SHP77 treated with DMSO at 0.1 percent for 48 hours (cell line): ENCODE measurements at places on chromosomes 12 and 14.

GRCh38 chr14:65333943-65334687 lies 78.4 kb upstream of the FUT8 start:
- DNase-seq: no peak

DNA sequence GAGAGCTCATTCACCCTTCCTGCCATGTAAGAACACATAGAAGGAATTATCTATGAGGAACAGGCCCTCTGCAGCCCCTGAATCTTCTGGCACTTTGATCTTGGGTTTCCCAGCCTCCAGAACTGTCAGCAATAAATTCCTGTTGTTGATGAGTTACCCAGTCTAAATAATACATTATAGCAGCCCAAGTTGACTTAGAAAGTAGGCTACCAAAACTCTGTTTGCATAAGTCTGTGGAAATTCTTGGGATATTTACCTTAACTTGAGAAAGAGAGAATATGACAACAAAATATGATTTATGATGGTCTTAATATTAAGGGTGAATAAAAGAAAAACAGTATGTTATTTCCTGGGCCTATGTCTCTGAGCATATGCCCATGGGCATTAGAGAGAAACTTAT lies 433.0 kb upstream of the LMO3 start:
- no peak for DNase-seq

DNA sequence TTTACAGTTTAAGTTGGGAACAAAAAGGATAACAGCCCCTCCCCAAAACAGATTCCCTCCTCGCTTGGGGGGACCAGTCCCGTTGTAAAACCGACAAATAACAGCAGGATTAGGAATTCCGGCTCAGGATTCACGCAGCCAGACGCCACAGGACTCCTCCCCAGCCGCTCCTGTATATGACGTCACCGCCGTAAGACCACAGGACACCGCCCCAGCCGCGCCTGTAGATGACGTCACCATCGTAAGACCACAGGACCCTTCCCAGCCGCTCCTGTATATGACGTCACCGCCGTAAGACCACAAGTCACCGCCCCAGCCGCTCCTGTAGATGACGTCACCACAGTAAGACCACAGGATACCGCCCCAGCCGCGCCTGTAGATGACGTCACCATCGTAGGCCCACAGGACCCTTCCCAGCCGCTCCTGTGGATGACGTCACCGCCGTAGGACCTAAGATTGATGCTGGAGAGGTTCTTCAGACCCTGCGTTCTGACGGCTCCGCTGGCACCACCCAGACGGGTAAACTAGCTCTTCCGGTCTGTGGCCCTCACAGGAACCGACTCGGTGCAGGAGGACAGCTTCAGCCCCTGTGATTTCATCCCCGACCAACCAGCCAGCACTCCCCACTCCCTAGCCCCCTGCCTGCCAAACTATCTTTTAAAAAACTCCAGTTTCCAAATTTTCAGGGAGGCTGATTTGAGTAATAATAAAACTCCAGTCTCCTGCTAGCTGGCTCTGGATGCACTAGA lies 43.9 kb upstream of the FBRSL1 start:
- peak; percentile 98 for DNase-seq

- no peak for DNase-seq
Measured at GRCh38 chr14:51727526-51727925, 75.8 kb downstream of the FRMD6 start.

GRCh38 chr12:113075137-113075683 lies 18.7 kb downstream of the DTX1 start:
- no peak for DNase-seq

- DNase-seq: no peak
Measured at GRCh38 chr12:96483116-96483515, 6.3 kb upstream of the CFAP54 start.

DNA sequence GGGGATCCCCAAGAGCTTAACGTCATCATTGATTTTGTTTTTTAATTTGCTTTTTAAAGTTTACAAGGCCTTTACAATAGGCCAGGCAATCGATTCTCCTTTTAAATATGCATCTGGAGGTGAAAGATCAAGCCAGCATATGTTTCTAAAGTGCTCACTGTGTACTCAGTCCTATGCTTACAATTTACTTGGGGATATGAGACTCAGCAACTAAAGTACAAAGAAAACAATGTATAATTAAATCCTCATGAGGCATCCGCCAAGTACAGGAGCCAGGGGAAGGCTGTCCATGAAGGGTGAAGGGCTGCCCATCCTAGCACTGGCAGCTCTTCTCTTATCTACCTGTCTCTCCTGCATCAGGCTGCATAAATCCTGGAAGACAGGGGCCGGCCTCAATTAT lies 11.8 kb downstream of the CCDC92 start:
- no peak for DNase-seq

DNA sequence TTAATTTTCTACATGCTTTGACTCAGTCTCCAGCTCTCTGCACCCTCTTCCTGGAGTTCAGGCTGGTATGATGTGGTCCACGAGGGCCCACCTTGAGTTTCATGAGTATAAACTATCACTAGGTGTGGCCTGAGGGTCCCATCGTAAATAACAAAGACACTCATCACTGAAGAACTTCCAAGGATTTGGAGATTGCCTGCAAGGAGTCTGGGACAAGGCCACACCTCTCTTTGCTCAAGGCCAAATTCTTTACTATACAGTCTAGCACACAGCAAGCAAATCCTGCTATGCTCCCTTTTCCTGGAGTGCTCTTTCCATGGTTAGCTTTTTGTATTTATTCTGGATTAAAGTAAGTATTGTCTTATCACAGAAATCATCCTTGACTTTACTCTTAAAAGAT lies 271.9 kb downstream of the SLC16A7 start:
- no peak for DNase-seq

GRCh38 chr12:27024291-27024690 lies 1.9 kb downstream of the MED21 start:
- no peak for DNase-seq

GRCh38 chr12:1995205-1995896 lies 8.9 kb downstream of the DCP1B start:
- DNase-seq: no peak

- DNase-seq: no peak
Measured at GRCh38 chr14:100610511-100611217, 23.4 kb upstream of the BEGAIN start.

DNA sequence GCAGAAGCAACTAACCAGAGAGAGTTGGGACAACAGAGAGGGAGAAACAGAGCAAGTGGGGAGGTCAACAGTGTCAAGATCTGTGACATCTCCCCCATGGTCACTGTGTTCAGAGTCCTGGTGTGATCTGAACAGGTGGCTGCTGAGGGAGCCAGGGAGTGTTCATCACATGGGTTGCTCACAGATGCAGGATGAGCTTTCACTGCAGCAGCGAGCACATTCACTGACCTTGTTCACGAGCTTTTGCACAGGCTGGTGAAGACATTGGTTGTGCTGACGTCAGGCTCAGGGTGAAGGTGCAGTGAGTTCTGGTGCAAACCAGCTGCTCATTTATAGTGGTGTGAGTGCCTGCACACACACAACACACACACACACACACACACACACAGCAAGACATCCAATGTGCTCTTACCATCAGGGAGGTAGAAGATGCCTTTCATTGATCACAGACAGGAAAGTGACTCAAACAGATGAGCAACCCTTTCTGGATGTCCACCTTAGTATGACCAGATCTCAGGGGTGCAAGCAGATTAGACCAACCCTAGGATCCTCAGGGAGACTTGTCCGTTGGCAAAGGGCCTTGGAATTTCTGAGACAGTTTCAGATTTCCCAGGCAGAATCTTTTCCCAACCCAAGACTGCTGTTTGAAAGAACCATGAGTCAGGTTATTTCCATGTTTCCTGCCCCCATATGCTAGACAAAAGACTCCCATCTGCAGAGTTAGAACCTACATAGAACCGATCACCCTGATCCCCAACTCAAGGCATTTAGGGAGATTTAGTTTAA lies 44.3 kb upstream of the OR10AD1 start:
- no peak for DNase-seq

GRCh38 chr14:104227806-104228205 lies 89.4 kb downstream of the KIF26A start:
- no peak for DNase-seq

DNA sequence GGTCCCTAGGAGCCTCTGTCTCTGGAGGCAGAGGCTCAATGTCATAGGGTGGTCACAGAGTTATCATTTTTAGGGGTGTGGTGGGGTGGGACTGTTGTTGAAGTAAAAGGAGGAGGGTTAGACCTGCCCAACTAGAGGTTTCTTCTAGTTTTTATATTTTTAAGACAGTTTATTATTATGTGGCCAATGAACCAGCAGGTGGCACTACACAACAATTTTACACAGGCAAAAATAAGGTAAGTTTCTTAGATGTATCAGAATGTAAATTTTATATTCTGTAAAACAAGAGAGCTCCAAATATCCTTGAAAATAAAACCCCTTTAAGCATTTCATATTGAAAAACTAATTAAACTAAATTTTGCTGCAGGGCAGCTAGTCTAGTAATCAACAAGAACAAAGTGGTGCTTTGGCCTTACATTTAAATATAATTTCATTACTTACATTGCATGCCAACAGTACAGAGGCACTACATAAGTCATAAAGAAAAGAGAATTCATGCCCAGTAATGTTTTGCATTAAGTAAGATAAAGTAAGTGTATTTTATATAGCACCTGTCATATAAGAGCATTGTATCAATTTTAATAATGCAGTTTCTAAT lies 22.2 kb upstream of the OVCH1 start:
- DNase-seq: peak; percentile 35

DNA sequence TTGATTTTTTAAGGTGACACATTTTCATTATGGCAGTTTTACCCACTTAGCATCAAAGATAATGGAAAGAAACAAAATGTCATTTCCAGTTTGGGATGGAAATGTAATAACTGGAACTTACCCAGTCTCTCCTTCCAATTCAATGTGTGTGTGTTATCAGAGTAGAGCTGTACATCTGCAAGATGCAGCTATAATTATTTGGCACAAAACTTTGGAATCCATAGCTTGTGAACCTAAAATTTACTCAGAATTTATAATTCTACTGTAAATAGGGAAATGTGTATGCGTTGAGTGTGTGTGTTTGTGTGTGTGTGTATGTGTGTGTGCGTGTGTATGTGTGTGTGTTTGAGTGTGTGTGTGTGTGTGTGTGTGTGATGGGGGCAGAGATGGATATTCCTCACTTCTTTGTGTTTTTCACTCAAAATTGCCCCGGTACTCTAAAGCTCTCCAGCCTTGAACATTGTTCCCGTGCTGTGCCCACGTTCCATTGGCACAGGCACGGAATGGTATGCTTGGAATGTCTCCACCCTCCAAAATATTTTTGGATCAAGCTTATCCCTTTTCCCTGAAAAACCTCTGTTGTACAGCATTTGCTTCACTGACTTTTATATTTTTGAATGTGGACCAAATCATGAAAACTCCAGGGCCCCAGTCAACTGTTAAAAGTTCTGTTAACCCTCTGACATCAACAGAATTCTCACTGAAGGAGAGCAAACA lies 150.2 kb upstream of the BMP4 start:
- no peak for DNase-seq

DNA sequence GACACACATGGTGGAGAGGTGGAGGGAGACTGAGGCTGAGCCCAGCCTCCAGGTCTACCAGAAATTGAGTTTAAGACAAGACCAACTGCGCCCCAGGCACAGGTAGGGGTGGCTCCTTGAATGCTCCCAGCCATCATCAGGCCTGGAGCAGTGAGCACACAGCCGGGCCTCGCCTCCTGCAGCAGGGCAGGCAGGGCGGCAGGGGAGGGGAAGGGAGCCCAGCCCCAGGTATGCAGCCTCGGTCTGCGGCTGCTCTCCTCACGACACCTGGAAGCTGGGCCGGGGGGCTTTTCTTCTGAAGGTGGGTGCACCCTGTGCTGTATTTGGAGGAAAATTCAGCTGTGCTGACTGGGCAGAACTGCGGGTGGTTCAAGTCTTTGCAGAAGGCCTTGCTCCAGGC lies 29.5 kb upstream of the TDRD9 start:
- no peak for DNase-seq

DNA sequence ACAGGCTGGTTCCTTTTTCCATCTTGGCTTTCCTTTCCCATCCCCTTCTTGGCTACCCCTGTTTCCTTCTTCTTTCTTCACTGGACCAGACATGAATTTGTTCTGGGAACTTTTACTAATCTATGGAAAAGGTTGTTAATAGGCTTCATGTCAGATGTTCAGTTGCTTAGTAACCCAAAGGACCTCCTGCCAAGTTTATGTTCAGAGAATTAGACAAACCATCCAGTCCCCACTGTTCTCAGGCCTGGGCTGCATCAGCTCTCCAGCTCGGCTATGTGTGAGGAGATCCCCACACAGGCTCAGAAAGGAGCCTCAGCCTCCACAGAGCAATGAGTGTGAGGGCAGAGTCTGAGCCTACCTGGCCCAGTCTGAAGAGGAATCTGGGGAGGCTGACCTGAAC lies 78.0 kb downstream of the AKAP6 start:
- no peak for DNase-seq

GRCh38 chr12:9870286-9870866 lies 1.2 kb upstream of the CLEC2B start:
- no peak for DNase-seq

DNA sequence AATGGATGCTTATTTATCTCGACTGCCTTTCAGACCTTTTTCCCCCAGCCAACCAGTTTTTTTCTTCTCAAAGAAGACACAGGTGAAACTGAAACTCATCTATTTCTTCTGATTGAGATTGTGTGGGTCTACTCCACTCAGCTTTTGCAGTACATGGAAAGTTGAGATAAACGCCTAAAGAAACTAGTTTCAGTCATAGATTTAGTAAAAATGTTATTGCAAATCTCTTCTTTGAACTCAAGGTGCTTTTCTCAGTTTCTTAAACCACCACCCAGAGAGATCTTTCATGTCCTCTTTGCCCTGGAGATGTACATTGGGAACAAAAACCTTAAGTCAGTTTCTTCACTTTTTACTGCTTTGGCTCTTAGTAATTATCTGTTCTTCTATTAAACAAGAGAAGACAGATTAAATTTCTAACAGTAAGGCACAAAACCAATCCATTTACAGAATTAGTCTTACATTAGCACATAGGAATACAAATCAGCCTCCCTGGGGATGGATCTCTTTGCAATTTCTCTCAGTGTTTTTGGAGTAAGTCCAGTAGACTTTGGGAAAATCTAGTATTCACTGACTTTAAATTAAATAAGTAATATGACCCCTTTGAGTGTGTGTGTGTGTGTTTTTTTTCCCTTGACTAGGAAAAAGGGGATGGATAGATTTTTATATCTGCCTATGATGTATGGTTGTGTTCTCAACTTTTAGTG lies 11.6 kb downstream of the FBXW8 start:
- no peak for DNase-seq

GRCh38 chr12:59499774-59500173 lies 96.1 kb upstream of the SLC16A7 start:
- no peak for DNase-seq

- no peak for DNase-seq
Measured at GRCh38 chr14:68208218-68208617, 388.6 kb downstream of the RAD51B start.

DNA sequence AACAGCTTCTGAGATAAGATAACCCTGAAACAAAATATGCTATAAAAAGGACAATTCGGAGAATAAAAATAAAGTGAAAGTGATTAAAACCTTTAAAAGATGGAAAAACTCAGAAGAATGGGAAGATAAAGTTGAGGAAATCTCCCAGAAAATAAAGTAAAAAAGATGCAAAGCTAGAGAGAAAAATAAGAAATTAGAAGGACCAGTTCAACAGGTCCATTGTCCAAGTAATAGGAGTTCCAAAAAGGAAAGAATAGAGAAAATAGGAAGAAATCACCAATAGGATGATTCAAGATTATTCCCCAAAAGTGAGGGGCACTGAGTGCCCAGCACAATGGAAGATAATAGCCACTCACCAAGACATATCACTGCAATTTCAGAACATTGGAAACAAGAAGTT lies 4.8 kb upstream of the PRPF40B start:
- DNase-seq: no peak

- DNase-seq: no peak
Measured at GRCh38 chr14:87878959-87879358, 114.0 kb downstream of the GALC start.
